Right ventricle myocardium superior (tissue), 1 donor: ENCODE measurements at places on chromosomes 13 and 19.

DNA sequence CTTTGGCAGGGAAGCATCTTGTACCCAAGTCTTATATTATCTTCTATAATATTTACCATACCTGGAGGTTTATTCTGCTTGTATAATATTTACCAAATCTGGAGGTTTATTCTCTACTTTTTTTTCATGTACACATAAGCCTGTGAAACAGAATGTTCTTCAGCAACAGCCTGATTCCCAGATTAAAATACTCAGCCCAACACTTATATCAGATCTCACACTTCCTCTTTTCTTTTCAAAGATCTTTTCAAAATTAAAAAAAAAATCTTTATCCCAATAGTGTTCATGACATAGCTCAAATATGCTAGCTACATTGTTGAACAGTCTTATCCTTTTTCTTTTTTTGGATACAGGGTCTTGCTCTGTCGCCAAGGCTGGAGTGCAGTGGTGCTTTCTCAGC lies 300.7 kb downstream of the LMO7 start:
- DNase-seq: no peak

DNA sequence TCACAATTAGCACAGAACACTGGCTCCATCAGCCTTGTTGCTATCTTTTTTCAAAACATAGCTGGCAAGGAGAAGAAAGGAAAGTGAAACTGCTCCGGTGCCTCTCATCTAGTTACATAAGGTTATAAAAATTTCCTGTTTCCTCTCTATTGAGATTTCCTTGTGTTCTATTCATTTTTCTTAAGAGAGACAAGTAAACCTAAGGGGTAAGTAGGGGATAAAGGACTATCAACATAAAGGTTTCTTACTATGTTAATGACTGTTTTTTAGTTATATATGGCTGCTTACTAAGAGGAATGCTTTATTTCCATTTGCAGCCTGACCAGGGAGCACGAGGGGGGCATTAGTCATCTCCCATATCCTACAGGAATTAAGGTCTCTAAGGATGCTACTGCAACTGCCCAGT lies 73.2 kb upstream of the MLNR start:
- no peak for DNase-seq

DNA sequence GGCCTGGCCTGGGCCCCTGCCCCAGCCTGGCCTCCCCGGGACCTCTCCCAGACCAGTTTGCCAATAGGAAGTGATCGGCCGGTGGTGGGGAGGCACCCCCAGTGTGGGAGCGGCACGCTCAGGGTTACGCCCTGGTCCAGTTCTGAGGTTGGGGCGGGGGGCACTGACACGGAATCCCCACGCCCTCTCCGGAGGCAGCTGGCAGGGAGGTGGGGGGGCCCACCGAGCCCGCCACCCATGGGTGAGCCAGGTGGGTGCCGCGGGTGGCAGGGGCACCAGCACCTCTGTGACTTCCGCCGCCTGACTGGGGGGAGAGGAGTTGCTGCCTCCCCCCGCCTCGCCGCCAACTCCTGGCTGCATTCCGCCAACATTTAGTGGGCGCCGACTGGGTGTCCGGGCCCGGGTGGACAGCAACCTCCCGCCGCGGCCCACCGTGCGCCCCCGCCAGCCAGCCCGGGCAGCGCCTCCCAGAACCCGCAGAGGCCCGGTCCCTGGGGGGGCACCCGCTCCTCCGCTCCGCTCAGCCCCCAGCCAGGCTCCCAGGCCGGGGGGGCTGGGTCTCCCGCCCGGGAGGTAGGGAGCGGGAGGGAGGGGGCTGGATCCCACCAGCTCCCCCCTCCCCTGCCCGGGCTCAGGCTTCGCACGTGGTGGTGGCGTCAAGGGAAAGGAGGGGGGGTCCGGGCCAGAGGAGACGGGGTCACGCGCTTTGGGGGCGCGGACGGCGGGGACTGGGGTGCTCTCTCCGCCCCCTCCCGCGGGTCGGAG lies 2.0 kb downstream of the ZBTB7A start:
- DNase-seq: peak; percentile 72

- DNase-seq: no peak
Observed at GRCh38 chr19:39969681-39970424, 1.1 kb upstream of the PSMC4 start.

DNA sequence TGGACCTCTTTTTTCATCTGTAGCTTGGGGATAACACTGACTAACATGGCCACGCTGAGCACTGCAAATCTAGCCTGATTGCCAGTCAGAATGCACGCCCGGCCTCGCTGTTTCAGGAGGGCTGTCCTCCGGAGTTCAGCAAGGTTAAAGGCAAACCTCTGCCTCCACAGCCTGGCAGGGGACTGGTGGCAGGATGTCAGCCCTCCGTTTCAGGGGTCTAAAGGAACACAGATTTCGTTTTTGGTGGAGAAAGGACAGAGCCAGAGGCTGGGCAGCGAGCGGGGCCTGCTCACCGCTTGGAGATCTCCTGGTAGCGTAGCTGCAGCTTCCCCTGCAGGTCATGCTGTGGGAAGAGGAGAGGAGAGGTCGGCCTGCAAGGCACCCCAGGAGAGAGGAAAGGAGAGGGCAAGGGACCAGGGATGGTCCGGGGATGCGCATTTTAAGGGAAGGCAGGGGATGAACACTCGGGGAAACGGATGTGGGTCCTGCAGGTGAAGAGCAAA lies 560 bp downstream of the NDUFA7 start:
- no peak for DNase-seq

GRCh38 chr19:47096100-47096704 lies 17.4 kb downstream of the ZC3H4 start:
- peak; percentile 83 for DNase-seq
